ENCODE measurements at places on chromosomes 3 and 15. TPM values are rescaled to one million over a fixed set of nuclear protein-coding genes. Genes with fewer than 3 reads are reported as not detected.

GHSR gene
- not detected for polyA plus RNA-seq

SLC24A5 gene
- not detected for polyA plus RNA-seq

RBP2 gene
- polyA plus RNA-seq = not detected

FEZF2 gene
- not detected for polyA plus RNA-seq

TMEM158 gene
- polyA plus RNA-seq = 1.1 TPM

GSK3B gene
- 10.9 TPM for polyA plus RNA-seq

SAMD7 gene
- polyA plus RNA-seq = not detected

TM4SF4 gene
- polyA plus RNA-seq = not detected

STAB1 gene
- 535 TPM for polyA plus RNA-seq

SPINK8 gene
- polyA plus RNA-seq = not detected

B3GNT5 gene
- polyA plus RNA-seq = 14.2 TPM

ZNF619 gene
- polyA plus RNA-seq = 3.4 TPM

SIDT1 gene
- 4.0 TPM for polyA plus RNA-seq

CTSH gene
- polyA plus RNA-seq = 396 TPM

HESX1 gene
- polyA plus RNA-seq = 0.46 TPM

CHDH gene
- not detected for polyA plus RNA-seq

SPATA12 gene
- polyA plus RNA-seq = 0.16 TPM

RBMS3 gene
- polyA plus RNA-seq = not detected

PRTG gene
- polyA plus RNA-seq = not detected

SLC12A1 gene
- polyA plus RNA-seq = not detected

GOLGA8G gene
- polyA plus RNA-seq = not detected

GPR62 gene
- not detected for polyA plus RNA-seq

RPL14 gene
- polyA plus RNA-seq = 348 TPM

CNTN3 gene
- not detected for polyA plus RNA-seq

AHSG gene
- polyA plus RNA-seq = not detected

HIGD2B gene
- polyA plus RNA-seq = not detected

PRSS50 gene
- polyA plus RNA-seq = not detected

LRRC34 gene
- 0.17 TPM for polyA plus RNA-seq

DPP8 gene
- polyA plus RNA-seq = 38.7 TPM

NR2F2 gene
- polyA plus RNA-seq = not detected

RTP1 gene
- not detected for polyA plus RNA-seq

TMEM45A gene
- polyA plus RNA-seq = 1.5 TPM

CDHR4 gene
- not detected for polyA plus RNA-seq

LEKR1 gene
- 0.51 TPM for polyA plus RNA-seq

MORF4L1 gene
- 191 TPM for polyA plus RNA-seq

PLA1A gene
- 0.10 TPM for polyA plus RNA-seq

CPA3 gene
- polyA plus RNA-seq = not detected

KNG1 gene
- not detected for polyA plus RNA-seq

HHLA2 gene
- polyA plus RNA-seq = not detected

ULK4 gene
- 6.7 TPM for polyA plus RNA-seq

ELL3 gene
- polyA plus RNA-seq = 0.29 TPM

JMJD7 gene
- 11.3 TPM for polyA plus RNA-seq

TJP1 gene
- polyA plus RNA-seq = not detected

CISH gene
- polyA plus RNA-seq = 2.9 TPM

Data from CD14-positive monocyte (primary cell).